ENCODE measurements at places on chromosomes 2 and 18. TPM values are rescaled to one million over a fixed set of nuclear protein-coding genes. Genes with fewer than 3 reads are reported as not detected.

Gene IL36A
- total RNA-seq: 3.0 TPM

Gene IGFBP5
- total RNA-seq: 3.4 TPM

Gene TRAF3IP1
- 4.6 TPM for total RNA-seq

Gene EFR3B
- not detected for total RNA-seq

Gene INHA
- 0.48 TPM for total RNA-seq

Gene NOL4
- total RNA-seq: under 0.01 TPM

Gene HOXD9
- not detected for total RNA-seq

Gene GPBAR1
- total RNA-seq: 0.43 TPM

Gene C18orf54
- total RNA-seq: 1.7 TPM

Gene BMP10
- total RNA-seq: not detected
